ENCODE measurements at places on chromosomes 3 and 15.

DNA sequence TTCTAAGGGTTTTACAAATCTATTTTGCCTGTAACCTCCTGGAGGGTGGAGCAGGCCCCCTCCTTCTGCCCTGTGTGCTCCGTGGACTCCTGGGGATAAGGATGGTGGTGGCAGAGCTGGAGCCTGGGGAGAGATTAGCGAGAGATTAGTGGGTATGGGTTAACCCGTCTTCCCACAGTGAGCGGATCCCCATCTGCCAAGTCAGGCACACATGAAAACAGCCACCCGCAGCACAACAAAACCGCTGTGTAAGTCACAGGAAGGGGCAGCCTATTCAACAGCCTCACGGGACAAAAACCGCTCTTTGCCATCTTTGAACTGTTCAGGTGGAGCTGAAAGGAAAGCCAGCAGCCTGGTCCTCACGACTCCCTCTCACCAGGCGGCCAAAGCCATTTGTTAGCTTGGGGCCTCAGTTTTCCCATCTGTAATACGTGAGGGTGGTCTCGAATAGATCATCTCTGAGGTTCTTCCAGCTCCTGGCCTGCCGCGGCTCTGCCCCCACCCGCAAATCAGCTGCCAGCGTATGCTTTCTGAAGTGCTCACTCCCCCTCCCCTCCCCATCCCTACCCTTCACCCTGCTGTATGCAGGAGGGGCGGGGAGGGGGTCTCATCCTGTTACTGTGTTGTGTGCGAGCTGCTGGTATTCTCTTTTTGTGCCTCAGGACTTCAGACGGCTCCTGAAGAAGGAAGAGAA is 43.6 kb downstream of the PDIA5 start:
- no peak for DNase-seq
- no peaks in the 10 kb centered on the region for H3K27me3 ChIP-seq
- H3K4me1 ChIP-seq = peaks cover 2% of the 10 kb centered on the region
- H3K36me3 ChIP-seq = peaks cover 3% of the 10 kb centered on the region
- H3K4me3 ChIP-seq = no peak overlapping the region
- no peak overlapping the region for H3K27ac ChIP-seq

DNA sequence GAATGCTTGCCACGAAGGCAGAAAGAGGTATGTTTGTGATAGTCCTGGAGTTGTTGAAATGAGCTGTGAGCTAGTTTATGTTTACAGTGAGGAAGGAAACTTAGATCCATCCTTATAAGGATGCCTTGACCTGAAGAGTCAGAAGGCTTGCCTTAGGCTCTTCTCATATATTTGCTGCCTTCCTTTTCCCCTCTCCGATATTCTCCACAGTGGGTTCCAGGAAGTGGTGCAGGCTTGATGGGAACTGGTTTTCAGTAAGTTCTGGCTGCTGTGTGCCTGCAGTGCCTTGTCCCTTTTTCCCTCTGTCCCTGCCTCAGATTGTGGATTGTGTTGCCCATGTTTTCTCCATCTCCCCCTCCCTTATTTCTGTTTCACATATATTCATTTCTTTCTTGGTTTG is 287.3 kb upstream of the UBE2E1 start:
- no peak overlapping the region for H3K27ac ChIP-seq
- no peaks in the 10 kb centered on the region for H3K36me3 ChIP-seq
- no peaks in the 10 kb centered on the region for H3K27me3 ChIP-seq
- H3K4me1 ChIP-seq = peaks cover 1% of the 10 kb centered on the region
- no peak for DNase-seq
- H3K4me3 ChIP-seq = no peak overlapping the region

DNA sequence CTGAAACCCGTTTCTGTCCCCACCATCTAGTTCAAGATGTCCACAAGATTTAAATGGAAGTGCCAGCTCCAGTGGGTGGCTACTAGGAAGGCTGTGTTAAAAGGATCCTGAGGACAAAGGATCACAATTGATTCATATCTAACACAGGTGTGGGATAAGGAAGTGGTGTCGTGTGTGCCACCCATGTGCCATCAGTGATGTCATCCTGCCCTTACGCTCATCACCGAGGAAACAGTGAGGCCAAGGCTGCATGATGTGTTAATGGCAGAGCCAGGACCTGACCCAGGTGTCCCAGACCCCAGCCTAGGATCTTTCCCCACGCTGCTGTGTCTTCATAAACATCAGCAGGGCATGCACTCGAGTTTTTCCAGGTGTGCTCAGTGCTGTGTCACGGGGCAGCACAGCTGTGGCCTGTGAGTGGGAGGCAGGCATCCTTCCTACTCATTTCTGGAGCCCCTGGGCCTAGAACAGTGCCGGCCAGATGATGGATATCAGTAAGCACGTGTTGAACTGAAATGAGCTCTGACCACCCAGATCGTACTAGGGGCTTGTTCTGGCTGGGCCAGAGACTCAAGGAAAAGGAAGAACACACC is 10.6 kb upstream of the TGM5 start:
- H3K27me3 ChIP-seq = no peaks in the 10 kb centered on the region
- H3K36me3 ChIP-seq = no peaks in the 10 kb centered on the region
- H3K4me3 ChIP-seq = no peak overlapping the region
- H3K4me1 ChIP-seq = no peaks in the 10 kb centered on the region

- H3K4me1 ChIP-seq = no peaks in the 10 kb centered on the region
- no peak overlapping the region for H3K4me3 ChIP-seq
- no peaks in the 10 kb centered on the region for H3K27me3 ChIP-seq
- no peaks in the 10 kb centered on the region for H3K36me3 ChIP-seq
Observed at GRCh38 chr15:43253431-43254403, 13.0 kb downstream of the TGM5 start.

- no peaks in the 10 kb centered on the region for H3K36me3 ChIP-seq
- no peaks in the 10 kb centered on the region for H3K27me3 ChIP-seq
- peak overlapping the region; percentile 1 for H3K27ac ChIP-seq
- no peak for DNase-seq
- peaks cover 5% of the 10 kb centered on the region for H3K4me1 ChIP-seq
Observed at GRCh38 chr15:74866090-74866489, 7.1 kb downstream of the SCAMP2 start.

- no peak for DNase-seq
- H3K36me3 ChIP-seq = no peaks in the 10 kb centered on the region
- no peak overlapping the region for H3K4me3 ChIP-seq
- no peaks in the 10 kb centered on the region for H3K4me1 ChIP-seq
- peaks cover 4% of the 10 kb centered on the region for H3K27me3 ChIP-seq
Observed at GRCh38 chr15:31455499-31455898, 128.9 kb downstream of the KLF13 start.

DNA sequence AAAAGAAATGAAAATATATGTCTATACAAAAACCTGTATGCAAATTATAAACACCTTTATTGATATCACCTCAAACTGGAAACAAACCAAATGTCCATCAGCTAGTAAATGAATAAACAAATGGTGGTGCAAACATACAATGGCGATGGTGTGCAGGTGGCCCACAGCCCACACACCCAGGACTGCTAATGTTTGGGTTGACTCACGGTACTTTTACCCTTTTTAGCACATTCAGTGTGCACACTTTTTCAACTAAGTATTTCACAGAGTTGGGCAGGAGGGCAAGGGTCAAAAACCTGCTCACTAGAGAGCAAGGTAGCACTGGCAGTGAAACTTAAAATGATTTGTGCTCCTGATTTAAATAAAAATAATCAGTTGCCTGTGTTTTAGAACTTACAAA is 123.1 kb upstream of the BHLHE40 start:
- no peak overlapping the region for H3K27ac ChIP-seq
- H3K4me3 ChIP-seq = no peak overlapping the region
- H3K4me1 ChIP-seq = no peaks in the 10 kb centered on the region
- no peaks in the 10 kb centered on the region for H3K27me3 ChIP-seq

DNA sequence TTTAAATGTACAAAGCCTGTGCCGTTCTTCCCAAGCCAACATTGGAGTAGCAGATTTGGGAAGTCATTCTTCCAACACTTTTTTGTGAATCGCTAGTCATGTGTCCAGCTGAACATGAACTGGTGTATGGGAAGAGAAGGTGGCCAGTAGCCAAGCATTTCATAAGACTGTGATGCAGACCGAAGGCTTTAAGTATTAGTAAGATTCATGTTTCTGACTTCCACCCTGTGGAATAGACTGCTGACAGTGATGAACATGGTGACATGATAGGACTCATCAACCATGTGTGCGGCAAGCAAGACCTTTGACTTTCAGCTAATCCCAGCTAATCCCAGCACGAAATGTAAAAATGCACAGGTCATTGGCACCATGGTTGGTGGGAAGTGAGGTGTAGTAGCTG is 48.3 kb upstream of the THSD4 start:
- no peak overlapping the region for H3K27ac ChIP-seq
- no peak overlapping the region for H3K4me3 ChIP-seq
- H3K4me1 ChIP-seq = no peaks in the 10 kb centered on the region
- no peak for DNase-seq

DNA sequence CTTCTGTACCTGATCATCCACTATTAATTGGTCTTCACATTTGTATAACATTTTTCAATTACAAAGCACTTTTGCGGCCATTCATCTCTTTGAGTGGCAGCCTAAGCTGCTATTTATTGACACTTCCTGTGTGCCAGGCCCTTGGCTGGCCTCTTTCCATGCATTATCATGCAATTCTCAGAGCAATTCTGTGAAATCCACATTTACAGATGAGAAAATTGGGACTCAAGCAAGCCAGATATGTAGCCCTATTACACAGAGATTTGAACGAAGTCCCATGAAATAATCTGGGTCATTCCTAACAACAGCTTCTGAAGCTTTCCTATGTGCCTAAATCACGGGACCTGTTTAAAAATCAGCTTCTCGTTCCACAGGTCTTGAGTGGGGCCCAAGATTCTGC is 17.4 kb downstream of the SLC6A1 start:
- H3K36me3 ChIP-seq = no peaks in the 10 kb centered on the region
- no peak for DNase-seq
- no peak overlapping the region for H3K27ac ChIP-seq
- H3K27me3 ChIP-seq = no peaks in the 10 kb centered on the region

- H3K36me3 ChIP-seq = no peaks in the 10 kb centered on the region
- no peaks in the 10 kb centered on the region for H3K4me1 ChIP-seq
- H3K4me3 ChIP-seq = peak overlapping the region; percentile 3
- no peak overlapping the region for H3K27ac ChIP-seq
Observed at GRCh38 chr3:28114893-28115292, 126.5 kb upstream of the CMC1 start.

- DNase-seq = no peak
- H3K27ac ChIP-seq = no peak overlapping the region
- no peaks in the 10 kb centered on the region for H3K4me1 ChIP-seq
- peaks cover 13% of the 10 kb centered on the region for H3K36me3 ChIP-seq
Observed at GRCh38 chr3:195365371-195365770, 77.4 kb downstream of the ACAP2 start.

Measured in lung (tissue), 17 donors.